RWPE2 (cell line): ENCODE measurements at places on chromosomes 1 and 21.

- no peaks in the 10 kb centered on the region for H3K27me3 ChIP-seq
- H3K36me3 ChIP-seq = no peaks in the 10 kb centered on the region
- no peak overlapping the region for H3K4me3 ChIP-seq
- no peak for DNase-seq
These were observed 22.1 kb downstream of the BCAS2 start for GRCh38 chr1:114559356-114559755.

- H3K27me3 ChIP-seq = no peaks in the 10 kb centered on the region
- no peak overlapping the region for H3K4me3 ChIP-seq
- H3K36me3 ChIP-seq = no peaks in the 10 kb centered on the region
- peaks cover 3% of the 10 kb centered on the region for H3K4me1 ChIP-seq
These were observed 30.7 kb downstream of the FOXO6 start for GRCh38 chr1:41391834-41392527.

- DNase-seq = no peak
- H3K4me1 ChIP-seq = peaks cover 6% of the 10 kb centered on the region
- no peak overlapping the region for H3K27ac ChIP-seq
- H3K27me3 ChIP-seq = no peaks in the 10 kb centered on the region
- H3K4me3 ChIP-seq = no peak overlapping the region
These were observed 56.3 kb downstream of the POU2F1 start for GRCh38 chr1:167276969-167277368.

DNA sequence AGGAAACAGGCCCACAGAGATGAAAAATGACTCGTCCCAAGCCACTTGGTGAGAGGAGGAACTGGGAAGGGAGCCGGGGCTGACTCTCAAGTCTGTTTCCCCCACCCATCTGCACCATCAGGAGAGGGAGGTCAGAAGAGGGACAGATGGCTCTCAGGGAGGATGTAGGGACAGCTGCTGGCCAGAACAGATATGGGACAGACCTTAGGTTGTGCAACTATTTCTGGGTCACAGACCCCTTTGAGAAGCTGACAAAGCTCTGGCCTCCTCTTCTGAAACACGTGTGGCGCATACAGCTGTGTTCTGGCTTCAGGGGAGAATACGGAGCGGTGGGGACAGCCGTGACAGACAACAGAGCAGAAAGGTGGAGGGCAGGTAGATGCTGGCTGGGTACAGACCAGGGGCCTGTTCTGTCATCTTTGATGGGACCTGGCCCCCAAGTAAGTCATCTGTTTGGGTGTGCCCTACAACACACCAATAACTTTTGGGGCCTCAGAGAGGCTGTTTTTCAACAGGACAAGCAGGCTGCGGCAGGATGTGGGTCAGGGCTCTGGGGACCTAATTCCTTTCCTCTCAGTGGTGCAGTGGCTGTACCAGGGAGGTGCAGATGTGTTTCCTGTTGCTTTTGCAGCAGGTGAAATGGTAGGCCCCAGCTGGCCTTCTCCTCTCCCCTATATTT is 7.3 kb downstream of the SH3BGRL3 start:
- DNase-seq = no peak
- H3K27me3 ChIP-seq = no peaks in the 10 kb centered on the region
- no peak overlapping the region for H3K27ac ChIP-seq
- no peak overlapping the region for H3K4me3 ChIP-seq

- no peaks in the 10 kb centered on the region for H3K27me3 ChIP-seq
- no peak overlapping the region for H3K27ac ChIP-seq
- H3K4me1 ChIP-seq = peaks cover 6% of the 10 kb centered on the region
- H3K36me3 ChIP-seq = no peaks in the 10 kb centered on the region
- no peak for DNase-seq
- H3K4me3 ChIP-seq = no peak overlapping the region
These were observed 37.0 kb upstream of the ADGRL4 start for GRCh38 chr1:79043506-79043905.

- peaks cover 22% of the 10 kb centered on the region for H3K4me1 ChIP-seq
- H3K27me3 ChIP-seq = no peaks in the 10 kb centered on the region
- H3K4me3 ChIP-seq = no peak overlapping the region
- H3K27ac ChIP-seq = no peak overlapping the region
- no peak for DNase-seq
These were observed 1.7 kb upstream of the ELK4 start for GRCh38 chr1:205633421-205633976.

GRCh38 chr1:43687301-43688108 is 19.8 kb upstream of the ST3GAL3 start:
- DNase-seq = no peak
- H3K27ac ChIP-seq = no peak overlapping the region
- H3K4me3 ChIP-seq = no peak overlapping the region
- no peaks in the 10 kb centered on the region for H3K4me1 ChIP-seq
- H3K27me3 ChIP-seq = no peaks in the 10 kb centered on the region
- peaks cover 96% of the 10 kb centered on the region for H3K36me3 ChIP-seq

DNA sequence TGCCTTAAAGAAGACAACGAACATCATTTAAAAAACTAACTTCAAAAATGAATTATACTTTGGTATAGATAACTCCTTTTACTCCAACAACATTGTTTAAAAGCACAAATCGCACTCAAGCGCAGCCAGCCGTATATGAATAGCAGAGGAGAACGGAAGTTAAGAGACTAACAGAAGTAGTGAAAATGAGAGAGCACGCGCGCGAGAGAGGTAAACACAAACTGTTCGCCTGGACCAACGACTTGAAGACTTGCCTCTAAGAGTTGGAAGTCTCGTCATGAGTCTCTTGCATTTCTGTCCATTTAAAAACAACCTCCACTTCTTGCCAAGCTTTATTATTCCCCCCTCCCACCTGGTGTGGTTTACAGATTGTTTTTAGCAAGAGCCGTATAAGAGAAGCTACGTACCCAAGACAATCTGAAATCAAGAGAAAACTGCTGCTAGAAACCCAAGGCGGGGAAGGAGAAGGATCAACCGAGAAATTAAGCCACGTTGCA is 479 bp downstream of the SELENOF start:
- DNase-seq = no peak
- H3K4me1 ChIP-seq = peaks cover 13% of the 10 kb centered on the region
- peak overlapping the region; percentile 50 for H3K27ac ChIP-seq
- no peaks in the 10 kb centered on the region for H3K27me3 ChIP-seq
- H3K36me3 ChIP-seq = peaks cover 29% of the 10 kb centered on the region
- H3K4me3 ChIP-seq = peak overlapping the region; percentile 72

- H3K4me1 ChIP-seq = peaks cover 41% of the 10 kb centered on the region
- DNase-seq = no peak
- H3K36me3 ChIP-seq = no peaks in the 10 kb centered on the region
- no peaks in the 10 kb centered on the region for H3K27me3 ChIP-seq
These were observed 15.4 kb downstream of the ZP4 start for GRCh38 chr1:237875291-237875690.

GRCh38 chr1:47208374-47208850 is 18.6 kb upstream of the PDZK1IP1 start:
- no peaks in the 10 kb centered on the region for H3K4me1 ChIP-seq
- H3K4me3 ChIP-seq = no peak overlapping the region
- no peak overlapping the region for H3K27ac ChIP-seq
- no peaks in the 10 kb centered on the region for H3K36me3 ChIP-seq
- no peaks in the 10 kb centered on the region for H3K27me3 ChIP-seq

DNA sequence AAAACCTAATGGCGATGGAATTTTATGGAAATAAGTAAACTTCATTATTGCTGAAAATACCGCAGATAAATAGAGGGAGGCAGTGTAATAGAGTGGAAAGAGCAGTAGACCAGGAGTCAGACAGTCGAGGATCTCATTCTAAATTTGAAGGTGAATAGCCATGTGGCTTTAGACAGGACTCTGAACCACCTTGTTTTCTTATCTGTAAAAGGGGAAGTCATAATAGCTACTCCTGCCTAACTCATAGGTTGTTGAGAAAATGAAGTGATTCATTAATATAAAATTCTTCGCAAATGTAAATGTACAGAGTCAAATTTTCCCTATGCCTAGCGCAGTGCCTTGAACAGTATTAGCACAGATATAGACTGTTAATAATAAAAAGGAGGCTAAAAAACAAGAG is 14.8 kb downstream of the RPS6KC1 start:
- H3K27ac ChIP-seq = no peak overlapping the region
- no peaks in the 10 kb centered on the region for H3K27me3 ChIP-seq

DNA sequence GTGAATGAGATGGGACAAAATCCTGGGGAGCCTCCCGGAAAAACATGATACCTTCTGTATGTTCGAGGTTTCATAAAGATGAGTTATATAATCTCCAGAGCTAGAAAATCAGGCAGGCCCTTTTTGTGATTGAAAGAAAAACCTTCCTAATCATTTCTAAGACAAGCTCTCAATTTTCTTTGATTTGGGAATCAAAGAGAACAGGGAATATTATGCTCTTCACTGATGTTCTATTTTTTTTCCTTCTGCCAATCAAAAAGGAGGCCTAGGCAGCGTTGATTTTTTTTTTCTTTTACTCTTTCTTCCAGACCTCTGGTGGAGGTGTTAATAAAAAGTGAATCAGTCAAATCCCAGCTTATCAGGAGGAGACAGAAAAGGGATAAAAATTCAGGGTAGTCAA is 34.5 kb downstream of the DIRAS3 start:
- no peaks in the 10 kb centered on the region for H3K27me3 ChIP-seq
- H3K4me3 ChIP-seq = no peak overlapping the region
- no peaks in the 10 kb centered on the region for H3K36me3 ChIP-seq

DNA sequence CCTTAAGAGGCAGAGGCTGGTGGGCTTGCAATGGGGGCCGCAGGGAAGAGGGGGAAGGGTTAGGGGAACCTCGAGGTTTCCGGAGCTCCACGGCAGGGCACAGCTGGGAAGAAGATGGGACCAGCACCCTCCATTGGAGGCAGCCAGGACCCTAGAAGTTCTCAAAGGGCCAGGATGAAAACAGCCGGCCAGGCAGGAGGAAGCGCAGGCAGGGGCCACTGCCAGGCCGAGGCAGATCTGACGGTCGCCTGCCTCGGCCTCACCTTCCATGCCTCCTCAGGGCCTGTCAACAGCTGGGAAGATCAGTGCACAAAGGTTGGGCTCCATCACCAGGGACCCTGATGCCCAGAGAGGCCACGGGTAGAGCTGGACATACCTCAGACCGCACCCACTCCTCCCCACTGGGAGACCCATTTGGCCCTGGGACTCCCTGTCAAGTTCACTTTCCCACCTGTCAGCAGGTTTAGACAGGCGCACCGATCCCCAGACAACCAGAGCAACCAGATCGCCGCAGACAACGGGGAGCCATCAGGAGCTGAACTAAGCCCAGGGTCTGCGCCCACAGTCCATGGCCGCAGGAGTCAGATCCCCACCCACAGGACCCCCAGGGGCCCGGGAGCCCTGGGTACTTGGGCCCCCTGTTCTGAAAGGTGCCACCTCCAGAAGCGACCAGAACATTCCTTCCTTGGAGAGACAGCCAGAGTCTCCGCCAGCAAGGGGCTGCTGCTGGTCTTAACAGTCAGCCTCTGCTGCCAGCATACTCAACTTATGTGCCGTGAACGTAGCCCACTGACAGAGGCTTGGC is 2.2 kb downstream of the SLC19A1 start:
- H3K27ac ChIP-seq = no peak overlapping the region
- no peaks in the 10 kb centered on the region for H3K36me3 ChIP-seq
- no peak overlapping the region for H3K4me3 ChIP-seq
- peak; percentile 51 for DNase-seq
- no peaks in the 10 kb centered on the region for H3K4me1 ChIP-seq

DNA sequence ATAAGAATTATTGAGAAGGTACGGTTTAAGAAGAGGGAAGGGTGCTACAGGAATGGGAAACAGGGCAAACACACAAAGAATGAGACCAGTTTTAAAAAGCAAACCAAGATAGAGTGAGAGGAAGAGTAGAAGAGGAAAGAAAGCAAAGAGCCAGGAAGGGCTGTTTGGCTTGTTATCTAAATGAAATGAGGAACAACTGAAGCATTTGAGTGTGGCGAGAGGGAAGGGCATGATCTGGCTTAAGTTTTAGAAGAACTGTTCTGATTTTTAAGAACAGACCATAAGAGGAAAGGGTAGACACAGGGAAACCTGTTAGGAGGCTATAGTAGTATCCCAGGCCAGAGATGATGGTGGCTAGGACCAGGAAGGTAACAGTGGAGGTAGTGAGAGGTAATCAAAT is 73.8 kb downstream of the TUT4 start:
- H3K4me1 ChIP-seq = peaks cover 3% of the 10 kb centered on the region
- no peak overlapping the region for H3K27ac ChIP-seq
- no peak overlapping the region for H3K4me3 ChIP-seq
- peaks cover 43% of the 10 kb centered on the region for H3K36me3 ChIP-seq
- H3K27me3 ChIP-seq = no peaks in the 10 kb centered on the region

- H3K4me3 ChIP-seq = no peak overlapping the region
- H3K27me3 ChIP-seq = peaks cover 4% of the 10 kb centered on the region
- H3K4me1 ChIP-seq = no peaks in the 10 kb centered on the region
- no peak overlapping the region for H3K27ac ChIP-seq
- no peaks in the 10 kb centered on the region for H3K36me3 ChIP-seq
These were observed 164.4 kb upstream of the PALMD start for GRCh38 chr1:99481391-99481996.

GRCh38 chr1:177356674-177357435 is 186.1 kb downstream of the BRINP2 start:
- H3K4me3 ChIP-seq = no peak overlapping the region
- H3K27ac ChIP-seq = no peak overlapping the region
- H3K36me3 ChIP-seq = no peaks in the 10 kb centered on the region
- H3K27me3 ChIP-seq = peaks cover 6% of the 10 kb centered on the region
- no peak for DNase-seq

- no peak overlapping the region for H3K4me3 ChIP-seq
- no peak for DNase-seq
- peaks cover 5% of the 10 kb centered on the region for H3K4me1 ChIP-seq
- no peaks in the 10 kb centered on the region for H3K27me3 ChIP-seq
- no peak overlapping the region for H3K27ac ChIP-seq
These were observed 1009.0 kb downstream of the PLA2G4A start for GRCh38 chr1:187837787-187838186.

DNA sequence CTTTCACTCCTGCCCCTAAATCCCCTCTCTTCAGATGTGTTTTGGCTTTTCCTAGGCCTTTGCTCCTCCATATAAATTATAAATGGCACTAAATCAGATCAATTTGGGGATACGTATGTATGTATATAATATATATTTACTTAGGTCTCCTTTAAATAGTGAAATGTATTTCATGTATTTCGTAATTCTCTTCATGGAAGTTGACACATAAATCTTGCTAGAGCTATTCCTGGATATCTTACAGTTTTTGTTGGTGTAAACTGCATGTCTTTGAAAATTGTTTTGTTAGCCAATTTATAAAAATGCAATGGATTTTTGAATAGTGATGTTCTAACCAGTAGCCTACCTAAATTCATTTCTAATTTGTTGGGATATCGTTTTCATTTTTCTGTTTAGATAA is 9.0 kb downstream of the RPF1 start:
- H3K4me3 ChIP-seq = no peak overlapping the region
- peaks cover 81% of the 10 kb centered on the region for H3K36me3 ChIP-seq
- no peak overlapping the region for H3K27ac ChIP-seq
- DNase-seq = no peak
- no peaks in the 10 kb centered on the region for H3K27me3 ChIP-seq
- H3K4me1 ChIP-seq = no peaks in the 10 kb centered on the region

DNA sequence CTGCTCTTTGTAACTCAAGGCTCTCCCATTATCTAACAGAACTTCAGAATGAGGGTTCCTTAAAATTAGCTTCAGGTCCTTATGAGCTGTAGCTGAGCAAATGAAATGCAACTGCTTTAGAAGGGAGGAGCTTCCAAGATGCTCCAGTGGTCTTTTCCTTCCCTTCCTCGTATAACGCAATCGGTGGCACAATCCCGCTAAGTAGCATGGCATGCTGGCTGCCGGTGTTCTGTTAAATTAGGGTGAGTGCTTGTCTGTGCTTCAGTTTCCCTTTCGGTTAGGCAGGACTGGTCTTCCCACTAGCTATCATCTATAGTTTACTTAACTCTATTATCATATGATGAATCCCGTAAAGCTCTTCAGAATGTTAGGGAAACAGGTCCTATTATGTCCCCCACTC is 917 bp downstream of the KIAA0040 start:
- DNase-seq = no peak
- H3K4me1 ChIP-seq = peaks cover 47% of the 10 kb centered on the region
- H3K27ac ChIP-seq = peak overlapping the region; percentile 85
- H3K4me3 ChIP-seq = peak overlapping the region; percentile 62
- peaks cover 25% of the 10 kb centered on the region for H3K36me3 ChIP-seq
